ENCODE measurements at places on chromosomes 7 and 10.

DNA sequence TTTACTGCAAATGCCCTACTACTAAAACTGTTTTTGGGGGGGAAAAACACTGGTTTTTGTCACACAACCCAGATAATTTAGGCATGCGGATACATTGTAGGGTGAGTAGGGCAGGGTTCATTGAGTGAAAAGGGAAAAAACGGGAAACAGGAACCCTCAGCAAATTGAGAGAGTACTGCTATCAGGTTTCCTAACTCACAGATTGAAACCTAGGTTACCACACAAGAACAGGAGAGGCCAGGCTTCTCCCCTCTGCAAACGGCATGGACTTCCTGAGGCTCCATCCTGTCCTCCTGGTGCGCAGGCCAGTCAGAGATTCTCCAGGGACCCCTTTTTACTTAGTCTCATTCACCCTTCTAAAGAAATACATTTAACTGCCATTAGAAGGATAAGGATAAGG is 30.6 kb downstream of the AVL9 start:
- no peak for DNase-seq

DNA sequence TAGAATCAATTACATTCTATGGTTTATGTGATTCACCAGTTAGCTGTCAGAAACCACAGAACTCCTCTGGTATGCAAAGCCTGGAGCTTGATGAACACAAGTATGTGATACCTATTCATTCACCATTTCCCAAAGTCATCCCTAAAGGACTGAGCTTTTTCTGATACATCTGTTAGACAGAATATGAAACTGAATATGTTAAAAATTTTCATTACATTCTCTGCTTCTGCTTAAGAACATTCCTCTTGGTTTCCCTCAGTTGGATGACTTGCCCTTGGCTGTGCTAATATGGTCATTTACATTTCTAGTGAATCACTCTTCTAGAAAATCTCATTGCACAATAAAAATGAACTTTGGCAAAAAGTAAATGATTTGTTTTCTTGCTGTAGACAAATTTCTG is 10.8 kb upstream of the PON1 start:
- DNase-seq: no peak

- no peak for DNase-seq
Observed at GRCh38 chr10:96387161-96387560, 28.4 kb upstream of the OPALIN start.

DNA sequence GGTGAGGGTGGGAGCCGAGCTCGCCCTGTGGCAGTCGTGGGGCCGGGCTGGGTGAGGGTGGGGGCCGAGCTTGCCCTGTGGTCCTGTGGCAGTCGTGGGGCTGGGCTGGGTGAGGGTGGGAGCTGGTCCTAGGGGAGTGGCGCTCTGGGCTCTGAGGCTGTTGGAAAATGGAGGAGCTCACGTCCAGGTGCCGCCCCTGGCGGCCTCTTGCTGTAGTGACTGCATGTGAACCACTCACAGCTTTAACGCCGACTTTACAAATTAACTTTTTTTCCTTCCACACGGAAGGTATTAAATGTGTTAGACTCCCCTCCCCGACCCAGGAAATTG is 312.6 kb downstream of the WDR37 start:
- DNase-seq: peak; percentile 26

Measured in muscle of leg (tissue), 16 donors.